Left kidney (tissue), 8 donors: ENCODE measurements at places on chromosomes 6 and 20. TPM values are rescaled to one million over a fixed set of nuclear protein-coding genes. Genes with fewer than 3 reads are reported as not detected.

- no peak for DNase-seq
These were observed 31.6 kb upstream of the HLA-G start for GRCh38 chr6:29796026-29796425.

GRCh38 chr6:37242429-37243052, 15.0 kb upstream of the TBC1D22B start:
- peak; percentile 13 for DNase-seq

- DNase-seq, result no peak
These were observed 73.6 kb downstream of the SPTLC3 start for GRCh38 chr20:13082378-13082777.

GRCh38 chr6:134589512-134589911, 271.6 kb upstream of the SGK1 start:
- no peak for DNase-seq

Gene VSTM2L
- polyA plus RNA-seq, result 0.76 TPM

DNA sequence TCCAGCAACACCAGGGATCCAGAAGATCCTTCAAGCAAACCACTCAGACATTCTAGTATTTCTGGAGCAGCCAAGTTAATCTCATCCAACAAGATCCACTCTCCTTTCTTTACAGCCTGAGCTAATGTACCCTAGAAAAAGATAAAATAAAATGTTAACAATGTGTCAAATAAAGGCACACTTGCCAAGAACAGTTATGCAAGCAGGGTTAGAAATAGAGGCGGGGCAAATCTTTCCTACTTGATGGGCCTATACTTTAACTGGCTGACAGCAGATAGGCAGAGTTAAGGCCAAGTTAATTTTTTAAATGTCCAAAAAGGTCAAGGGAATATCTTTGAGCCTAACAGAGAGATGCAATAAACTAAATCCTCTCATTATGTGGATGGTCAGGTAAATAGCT, 60.8 kb downstream of the MDN1 start:
- DNase-seq, result no peak
